ENCODE measurements at places on chromosomes 4 and X.

DNA sequence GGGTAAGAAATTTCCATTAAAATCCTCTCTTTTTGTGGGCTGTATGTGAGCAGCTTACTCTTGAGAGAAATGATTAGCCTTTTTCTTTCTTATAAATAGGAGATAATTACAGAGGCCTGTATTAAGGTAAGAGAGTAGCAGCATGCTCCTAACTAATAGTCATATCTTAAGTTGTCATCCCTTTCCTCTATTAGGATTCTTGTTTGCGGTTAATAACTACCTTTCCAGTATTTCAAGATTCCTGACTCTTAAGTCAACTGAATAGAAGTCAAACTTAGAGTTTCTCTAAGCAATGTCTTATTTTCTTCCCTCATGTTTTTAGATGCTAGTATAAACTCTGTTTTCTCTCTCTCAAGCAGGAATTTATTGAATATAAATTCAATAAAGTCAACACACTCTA is 139.9 kb upstream of the GPRIN3 start:
- no peak for DNase-seq

- DNase-seq, result no peak
Observed at GRCh38 chr4:159169404-159170302, 66.8 kb downstream of the RAPGEF2 start.

- no peak for DNase-seq
Observed at GRCh38 chrX:48616576-48616975, 19.3 kb downstream of the WDR13 start.

DNA sequence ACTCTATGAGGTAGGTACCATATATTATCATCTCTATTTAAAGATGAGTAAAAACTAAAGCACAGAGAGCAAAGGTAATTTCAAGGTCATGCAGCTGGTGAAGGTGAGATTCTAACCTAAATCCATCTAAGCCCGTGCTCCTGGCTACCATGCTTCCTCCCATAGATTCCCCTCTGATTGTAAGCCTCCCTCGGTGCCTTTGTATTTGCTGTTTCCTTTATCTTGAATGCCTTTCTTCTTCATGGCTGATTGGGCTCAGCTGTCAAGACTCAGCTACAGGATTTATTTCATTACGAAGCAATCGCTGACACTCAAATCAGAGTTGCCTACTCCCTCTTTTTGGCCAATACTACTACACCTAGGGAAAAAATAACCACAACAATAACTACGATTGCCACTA is 217.1 kb downstream of the ARAP2 start:
- DNase-seq, result no peak

DNA sequence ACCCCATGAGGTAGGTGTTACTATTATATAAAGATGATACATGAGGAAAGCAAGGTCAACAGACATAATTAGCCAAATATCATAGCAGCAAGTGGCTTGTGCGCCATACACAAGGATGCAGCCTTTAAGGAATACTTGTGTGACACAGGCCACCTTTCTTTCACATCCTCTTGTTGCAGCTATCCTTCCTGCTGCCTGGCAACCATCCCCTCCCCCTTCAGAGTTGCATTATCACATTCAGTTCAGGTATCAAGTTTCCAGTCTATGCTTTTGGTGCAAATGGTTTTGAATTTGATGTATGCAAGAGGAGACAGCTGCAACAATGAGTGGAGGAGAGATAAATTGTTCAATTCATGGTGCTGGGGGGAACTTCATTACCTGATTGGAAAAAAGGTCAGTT is 6.4 kb downstream of the ZCCHC18 start:
- DNase-seq, result no peak
